ENCODE measurements at places on chromosomes 11 and 22.

DNA sequence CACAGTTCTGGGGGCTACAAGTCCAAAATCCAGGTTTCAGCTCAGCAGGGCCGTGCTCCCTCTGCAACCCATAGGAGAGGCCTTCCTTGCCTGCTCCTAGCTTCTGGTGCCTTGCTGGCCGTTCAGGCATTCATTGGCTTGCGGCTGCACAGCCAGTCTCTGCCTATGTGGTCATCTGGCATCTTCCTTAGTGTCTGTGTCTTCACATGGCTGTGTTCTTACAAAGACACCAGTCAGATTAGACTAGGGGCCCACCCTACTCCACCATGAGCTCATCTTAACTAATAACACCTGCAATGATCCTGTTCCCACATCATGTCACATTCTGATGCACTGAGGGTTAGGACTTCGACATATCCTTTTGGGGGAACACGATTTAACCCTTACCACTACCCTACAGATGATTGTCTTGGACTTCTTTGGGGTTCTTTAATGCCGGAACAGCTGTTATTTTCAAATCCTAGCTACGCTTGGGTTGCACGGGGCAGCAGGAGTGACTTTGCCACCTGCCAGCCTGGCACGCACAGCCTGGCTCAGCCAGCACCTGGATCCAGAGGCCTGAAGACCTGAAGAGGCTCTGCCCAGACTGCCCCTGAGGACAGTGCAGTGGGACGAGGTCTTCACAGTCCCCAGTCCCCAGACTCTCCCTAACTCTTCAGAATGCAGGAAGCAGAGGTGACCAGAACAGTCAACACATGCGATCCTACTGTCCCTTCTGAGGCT lies 7.7 kb upstream of the NEAT1 start:
- no peak for DNase-seq

- no peak for DNase-seq
Measured at GRCh38 chr11:36357831-36358230, 61.7 kb downstream of the PRR5L start.

DNA sequence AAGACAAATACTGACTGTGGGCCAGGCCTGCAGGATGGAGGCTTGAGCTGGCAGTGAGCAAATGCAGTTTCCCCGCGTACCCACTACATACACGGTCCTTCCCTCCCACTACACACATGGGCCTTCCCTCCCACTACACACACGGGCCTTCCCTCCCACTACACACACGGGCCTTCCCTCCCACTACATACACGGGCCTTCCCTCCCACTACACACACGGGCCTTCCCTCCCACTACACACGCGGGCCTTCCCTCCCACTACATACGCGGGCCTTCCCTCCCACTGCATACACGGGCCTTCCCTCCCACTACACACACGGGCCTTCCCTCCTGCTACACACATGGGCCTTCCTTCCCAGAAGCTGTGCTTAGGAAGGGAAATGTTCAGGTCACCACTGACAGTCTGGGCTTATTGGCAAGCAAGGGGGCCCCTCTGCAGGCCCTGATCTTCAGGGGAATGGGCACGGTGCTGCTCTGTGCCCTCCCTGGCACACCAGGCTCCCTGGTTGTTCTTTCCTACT lies 10.8 kb downstream of the DNAL4 start:
- no peak for DNase-seq

DNA sequence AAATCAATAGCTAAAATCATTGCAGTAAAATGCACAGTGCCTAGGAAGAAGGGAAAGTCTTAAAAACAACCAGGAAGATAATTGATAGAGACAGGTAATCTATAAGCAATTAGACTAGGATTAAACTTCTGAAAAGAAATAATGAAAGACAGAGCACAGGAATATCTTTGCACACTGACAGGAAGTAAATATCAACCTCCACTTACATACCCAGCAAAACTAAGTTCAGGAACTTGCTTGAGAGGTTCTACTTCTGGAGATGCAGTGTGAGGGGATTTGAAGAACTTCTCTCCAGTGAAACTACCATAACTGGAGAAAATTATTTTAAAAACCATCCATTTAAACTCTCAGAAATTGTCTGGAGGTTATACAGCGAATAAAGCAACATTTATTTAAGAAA lies 104.1 kb downstream of the EHF start:
- DNase-seq: no peak

DNA sequence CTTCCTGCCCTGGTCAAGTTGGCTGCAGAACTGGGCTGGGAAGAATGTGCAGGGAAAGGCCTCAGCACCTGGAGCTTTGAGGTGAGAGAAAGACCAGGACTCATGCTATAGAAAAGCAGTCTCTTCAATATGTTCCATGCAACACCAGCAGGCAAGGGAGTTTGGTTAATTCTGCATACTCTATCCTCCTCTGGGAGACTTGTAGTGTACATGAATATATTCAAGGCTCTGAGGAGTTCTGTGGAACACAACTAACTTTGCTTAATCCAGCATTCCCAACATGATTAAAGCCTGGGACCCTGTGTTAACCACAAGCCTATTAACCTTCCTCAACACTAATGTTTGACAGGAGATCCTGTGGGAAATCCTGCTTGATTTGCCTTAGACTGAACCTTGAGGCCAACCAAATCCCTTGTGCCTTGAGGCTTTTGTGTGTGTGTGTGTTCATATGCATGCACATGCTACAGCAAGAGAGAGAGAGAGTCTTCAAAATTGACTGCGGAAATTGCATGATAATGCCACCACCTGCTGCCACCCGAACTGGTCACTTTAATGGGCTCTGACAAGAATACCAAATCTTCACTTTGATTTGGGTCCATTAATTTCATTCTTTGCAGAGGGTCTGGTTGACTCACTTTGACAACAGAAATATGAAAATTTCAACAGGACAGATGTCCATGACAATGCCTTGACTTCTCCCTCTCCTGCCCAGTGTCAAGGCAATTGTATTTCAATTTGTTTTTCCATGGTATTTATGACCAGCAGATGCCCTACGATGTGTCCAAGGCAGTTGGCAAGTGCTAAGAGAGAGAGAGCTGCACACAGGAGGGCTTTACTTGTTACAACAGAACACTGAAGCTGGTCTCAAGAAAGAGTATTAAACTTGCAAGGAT lies 238.2 kb upstream of the ZBED5 start:
- no peak for DNase-seq

- no peak for DNase-seq
Measured at GRCh38 chr11:113018913-113019312, 57.7 kb downstream of the NCAM1 start.

DNA sequence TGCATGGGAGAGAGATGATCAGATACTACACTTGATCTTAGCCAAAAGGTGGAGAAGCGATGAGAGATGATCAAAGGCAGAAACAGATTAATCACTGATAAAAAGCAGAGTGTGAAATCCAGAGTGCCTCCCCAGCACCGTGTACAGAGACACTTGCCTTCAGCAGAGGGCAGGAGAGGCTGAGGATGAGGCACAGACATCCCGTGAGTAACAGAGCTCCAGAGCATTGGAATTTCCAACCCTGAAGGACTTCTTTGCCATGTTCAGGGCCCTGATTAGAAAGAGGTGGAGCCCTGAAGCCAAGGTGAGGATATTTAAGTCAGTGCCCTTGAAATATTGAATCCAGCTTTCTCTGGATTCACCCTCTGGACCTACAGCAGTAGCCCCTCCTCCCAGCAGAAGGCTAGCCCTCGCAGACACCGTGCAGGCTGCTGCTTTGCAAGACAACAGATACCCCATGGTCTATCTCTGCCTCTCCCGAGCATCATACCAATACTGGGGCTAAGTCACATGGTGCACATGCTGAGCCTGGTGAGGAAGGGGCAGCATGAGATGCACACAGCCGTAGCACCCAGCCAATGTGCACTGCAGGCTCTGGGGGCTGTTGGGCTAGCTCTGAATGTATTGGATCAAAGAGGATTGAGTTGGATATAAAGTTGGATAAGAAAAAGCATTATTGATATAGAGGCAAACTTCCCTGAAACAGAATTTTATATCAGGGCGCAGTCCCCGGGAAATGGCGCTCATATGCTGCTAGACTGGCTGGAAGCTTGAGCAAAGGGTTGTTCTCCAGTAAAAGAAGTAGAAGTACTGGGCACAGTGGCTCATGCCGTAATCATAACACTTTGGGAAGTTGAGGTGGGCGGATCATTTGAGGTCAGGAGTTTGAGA lies 200.3 kb upstream of the B3GAT1 start:
- DNase-seq: no peak

DNA sequence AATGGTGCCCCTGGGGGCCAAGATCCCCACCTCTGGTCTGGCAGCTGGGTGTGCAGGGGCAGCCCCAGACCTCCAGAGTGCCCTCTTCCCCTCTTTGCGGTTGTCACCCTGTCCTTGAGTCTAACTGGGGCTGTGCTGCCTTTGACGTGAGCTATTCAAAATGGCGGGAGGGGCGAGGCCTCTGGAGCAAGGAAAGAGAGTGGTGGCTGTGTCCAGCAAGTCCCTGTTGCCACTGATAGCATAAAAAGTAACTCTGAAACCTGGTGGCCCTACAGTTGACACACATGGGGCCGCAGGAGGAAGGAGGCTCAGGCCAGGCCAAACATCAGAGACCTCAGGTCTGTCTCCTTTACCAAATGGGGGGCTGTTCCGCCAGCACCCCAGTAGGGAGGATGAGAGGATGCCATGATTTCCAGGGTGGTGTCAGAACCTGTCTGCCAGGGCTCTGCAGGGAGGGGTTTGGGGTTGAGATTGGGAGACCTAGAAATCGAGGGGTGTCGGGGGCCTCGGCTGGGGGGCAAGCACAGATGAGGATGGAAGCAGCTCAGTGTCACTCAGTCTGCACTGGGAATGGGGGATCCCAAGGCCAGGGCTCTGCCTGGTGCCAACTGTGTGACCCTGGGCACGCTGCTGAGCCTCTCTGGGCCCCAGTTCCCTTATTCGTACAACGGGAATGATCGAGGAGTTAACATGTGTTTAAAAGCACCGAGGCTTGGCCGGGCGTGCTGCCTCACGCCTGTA lies 49.2 kb upstream of the KCNQ1OT1 start:
- no peak for DNase-seq

GRCh38 chr11:112310419-112310818 lies 49.8 kb upstream of the PLET1 start:
- DNase-seq: no peak

DNA sequence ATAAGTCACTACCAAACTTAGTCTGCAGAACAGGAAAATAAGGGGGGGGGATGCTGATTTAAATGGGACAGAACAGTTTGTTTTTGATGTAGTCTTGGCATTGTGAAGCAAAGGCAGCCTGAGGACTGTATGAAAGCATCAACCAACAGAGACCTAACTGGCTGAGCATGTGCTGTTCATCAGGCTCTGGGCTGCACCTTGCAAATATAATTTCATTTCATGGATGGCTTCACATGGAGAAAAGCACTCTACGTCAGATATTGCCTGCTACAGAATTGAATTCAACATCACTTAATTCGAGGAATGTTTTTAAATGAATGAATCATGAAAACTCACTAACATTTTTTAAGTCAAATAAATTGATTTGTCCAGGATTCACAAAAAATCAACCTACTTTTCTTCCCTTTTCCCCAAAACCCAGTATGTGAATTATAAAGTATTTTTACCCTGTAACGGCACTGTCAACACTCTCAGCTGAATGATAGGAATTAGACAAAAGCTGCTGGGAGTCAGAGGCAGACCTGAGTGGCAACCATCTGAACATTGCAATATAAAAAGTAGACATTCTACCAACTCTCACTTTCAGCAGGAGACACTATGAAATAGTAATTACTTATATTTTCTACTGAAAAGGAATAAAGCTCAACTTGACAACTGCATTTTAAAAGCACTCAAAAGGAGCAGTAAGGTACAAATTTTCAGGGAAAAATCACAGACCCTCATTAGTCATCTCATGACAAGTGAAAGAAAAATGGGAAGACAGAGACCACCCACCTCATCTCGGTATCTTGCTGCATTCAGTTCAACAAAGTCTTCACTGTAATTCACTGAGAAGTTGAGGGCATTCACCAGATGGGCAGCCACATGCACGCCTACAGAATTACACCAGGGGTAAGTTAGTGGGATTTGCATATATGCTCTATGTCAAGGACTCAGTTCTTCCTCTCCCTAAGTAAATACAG lies 47.5 kb downstream of the NOX4 start:
- no peak for DNase-seq

GRCh38 chr11:783581-784015 lies 6.3 kb downstream of the CEND1 start:
- no peak for DNase-seq

DNA sequence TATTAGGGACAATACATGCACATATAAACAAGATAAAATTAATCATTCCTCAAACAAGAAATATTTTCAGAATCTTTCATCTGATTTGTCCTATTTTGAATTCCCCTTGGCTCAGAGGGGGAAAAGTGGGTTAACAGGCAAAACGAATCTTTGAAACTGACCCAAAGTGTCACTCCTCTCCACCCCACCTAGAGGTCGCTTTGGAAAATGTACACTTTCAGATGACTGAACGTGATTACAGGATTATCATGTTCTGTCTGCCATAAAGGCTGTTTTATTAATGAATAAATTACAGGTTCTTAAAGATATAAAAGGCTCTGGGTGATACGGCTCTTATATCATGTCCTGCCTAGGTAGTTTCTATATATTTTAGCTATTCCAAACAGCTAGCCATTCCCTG lies 1735.0 kb downstream of the LRRC4C start:
- no peak for DNase-seq

DNA sequence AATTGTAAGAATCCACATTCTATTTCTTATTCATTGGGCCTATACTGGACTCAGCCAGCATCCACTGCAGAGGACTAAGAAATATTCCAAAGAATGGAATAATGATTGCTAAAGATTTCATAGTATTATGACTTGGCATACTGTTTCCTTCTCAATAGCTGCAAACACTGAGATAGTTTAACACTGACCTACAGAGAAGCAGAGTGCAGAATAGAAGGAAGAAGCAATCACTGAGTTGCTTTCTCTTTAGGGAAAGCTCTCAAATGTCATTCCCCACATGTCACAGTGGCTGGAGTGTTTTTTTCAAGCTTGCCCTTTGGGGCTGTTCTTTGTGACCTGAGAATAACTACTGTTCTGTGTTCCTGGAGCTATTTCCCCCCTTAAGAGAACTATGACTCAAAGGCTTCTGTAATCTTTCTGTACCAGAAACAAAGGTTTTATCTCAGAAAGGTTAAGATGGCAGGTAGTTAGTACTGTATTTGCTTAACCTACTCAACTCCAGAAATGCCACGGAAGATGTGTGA lies 243.6 kb upstream of the LUZP2 start:
- DNase-seq: no peak

DNA sequence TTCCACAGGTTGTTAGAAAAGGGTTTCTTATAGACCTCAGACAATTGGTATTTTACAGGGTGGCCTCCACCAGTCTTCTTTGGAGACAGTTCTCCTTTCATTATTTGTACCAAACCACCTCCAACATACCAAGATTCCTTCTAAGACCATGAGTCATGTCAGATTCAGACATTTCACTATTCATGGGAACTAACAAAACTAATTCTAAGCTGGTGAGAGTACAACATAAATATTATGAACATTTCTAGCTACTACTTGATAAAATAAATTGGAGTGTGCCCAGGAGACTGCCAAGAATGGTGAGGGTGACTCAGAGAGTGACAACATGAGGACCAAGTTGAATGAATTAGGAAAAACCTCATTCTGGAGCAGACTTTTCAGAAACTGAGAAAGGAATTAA lies 494.6 kb upstream of the LRRC4C start:
- DNase-seq: no peak

DNA sequence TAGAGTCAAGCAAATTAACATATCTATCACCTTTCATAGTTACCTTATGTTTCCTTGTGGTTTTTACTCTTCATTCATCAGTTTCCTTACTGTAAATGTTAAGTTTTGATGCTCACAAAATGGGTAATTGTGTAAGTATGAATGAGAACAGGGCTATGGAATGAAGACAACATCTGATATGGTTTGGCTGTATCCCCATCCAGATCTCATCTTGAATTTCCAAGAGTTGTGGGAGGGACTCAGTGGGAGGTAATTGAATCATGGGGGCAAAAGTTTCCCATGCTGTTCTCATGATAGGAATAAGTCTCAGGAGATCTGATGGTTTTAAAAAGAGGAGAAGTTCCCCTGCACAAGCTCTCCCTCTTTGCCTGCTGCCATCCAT lies 107.6 kb downstream of the CCDC34 start:
- DNase-seq: no peak

Data from HepG2 (cell line).